ENCODE measurements at places on chromosomes 5 and 9.

DNA sequence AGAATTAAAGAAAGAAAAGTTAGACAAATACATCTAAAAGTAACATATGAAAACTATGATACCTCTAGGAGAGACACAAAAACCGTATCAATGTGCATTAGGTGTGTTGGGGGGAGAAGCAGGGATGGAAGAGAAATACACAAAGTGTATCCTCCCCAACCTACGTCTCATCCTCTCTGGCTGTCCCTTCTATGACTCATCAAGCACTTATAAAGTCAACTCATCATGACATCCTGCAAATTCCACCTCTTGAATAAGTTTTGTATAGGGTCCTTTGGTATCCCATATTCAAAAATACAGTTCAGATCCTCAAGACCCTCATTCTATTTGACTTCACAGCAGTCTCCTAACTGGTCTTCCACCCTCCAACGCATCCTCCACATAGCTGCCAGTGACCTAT lies 917.6 kb upstream of the DMAC1 start:
- no peak for DNase-seq

GRCh38 chr5:87109746-87110145 lies 157.9 kb upstream of the RASA1 start:
- no peak for DNase-seq

GRCh38 chr9:2066312-2067273 lies 51.4 kb downstream of the SMARCA2 start:
- no peak for DNase-seq

DNA sequence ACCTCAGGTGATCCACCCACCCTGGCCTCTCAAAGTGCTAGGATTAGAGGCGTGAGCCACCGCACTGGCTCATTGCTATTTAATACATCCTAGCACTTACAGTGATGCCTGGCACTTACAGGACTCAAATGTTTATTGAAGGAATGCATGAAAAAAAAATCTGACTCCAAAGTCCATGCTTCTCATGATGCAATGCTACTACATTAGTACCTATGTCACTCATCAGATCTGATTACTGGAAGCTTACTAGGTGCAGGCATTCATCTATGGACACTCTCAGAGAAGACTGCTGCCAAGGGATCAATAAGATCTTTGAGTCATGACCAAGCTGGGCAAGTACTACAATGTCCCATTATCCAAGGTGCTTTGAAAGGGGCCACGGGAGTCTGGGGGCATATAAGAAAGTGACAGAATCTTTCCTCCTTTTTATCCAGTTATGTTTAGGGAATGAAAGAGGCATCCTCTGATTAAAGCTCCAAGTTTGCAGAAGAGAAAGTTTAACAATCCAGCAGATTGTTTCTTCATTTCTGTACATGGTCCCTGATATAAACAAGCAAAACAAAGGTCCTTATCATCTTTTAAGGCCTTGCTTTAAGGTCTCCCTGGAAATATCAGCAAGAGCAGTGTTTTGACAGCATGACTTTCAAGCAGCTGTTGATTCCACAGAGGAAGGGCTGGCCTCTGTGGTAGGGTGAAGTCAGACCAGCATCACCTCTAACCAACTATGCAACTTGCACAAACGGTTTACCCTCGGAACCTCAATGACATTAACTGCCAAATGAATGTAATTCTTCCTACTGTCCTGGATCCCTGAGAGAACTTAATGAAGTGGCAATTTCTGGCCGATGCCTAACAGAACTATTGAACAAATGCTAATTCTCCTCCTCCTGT lies 35.9 kb downstream of the ARPC5L start:
- DNase-seq, result no peak

DNA sequence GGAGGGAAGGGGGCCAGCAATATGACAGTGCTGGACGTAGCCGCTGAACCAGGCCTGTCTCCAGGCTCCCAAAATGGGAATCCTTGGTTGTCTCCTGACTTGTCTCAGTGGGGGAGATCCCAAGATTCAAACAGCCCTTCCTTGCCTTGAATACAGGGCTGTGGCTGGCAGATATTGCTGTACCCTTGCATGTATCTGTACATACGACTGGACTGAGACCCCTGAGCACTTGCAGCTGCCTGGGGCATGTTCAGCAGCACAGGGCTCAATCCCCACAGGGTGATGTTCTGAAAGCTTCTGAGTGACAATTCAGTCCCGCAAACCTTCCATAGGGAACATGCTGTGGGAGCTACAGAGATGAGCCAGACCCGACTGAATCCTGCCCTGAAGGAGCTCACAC lies 13.3 kb downstream of the OR13J1 start:
- no peak for DNase-seq

- DNase-seq, result no peak
These were observed 52.9 kb downstream of the RASGEF1C start for GRCh38 chr5:180156141-180156540.

GRCh38 chr9:16794103-16794502 lies 76.4 kb downstream of the BNC2 start:
- no peak for DNase-seq

GRCh38 chr5:34991486-34992238 lies 56.1 kb downstream of the AGXT2 start:
- no peak for DNase-seq

- DNase-seq, result no peak
These were observed 92.0 kb downstream of the RFX3 start for GRCh38 chr9:3433754-3434153.

GRCh38 chr9:95458666-95459065 lies 58.1 kb downstream of the PTCH1 start:
- no peak for DNase-seq

- DNase-seq, result no peak
These were observed 4.8 kb downstream of the GAS1 start for GRCh38 chr9:86942281-86943200.

- DNase-seq, result no peak
These were observed 679.5 kb upstream of the COX7C start for GRCh38 chr5:85938201-85938600.

DNA sequence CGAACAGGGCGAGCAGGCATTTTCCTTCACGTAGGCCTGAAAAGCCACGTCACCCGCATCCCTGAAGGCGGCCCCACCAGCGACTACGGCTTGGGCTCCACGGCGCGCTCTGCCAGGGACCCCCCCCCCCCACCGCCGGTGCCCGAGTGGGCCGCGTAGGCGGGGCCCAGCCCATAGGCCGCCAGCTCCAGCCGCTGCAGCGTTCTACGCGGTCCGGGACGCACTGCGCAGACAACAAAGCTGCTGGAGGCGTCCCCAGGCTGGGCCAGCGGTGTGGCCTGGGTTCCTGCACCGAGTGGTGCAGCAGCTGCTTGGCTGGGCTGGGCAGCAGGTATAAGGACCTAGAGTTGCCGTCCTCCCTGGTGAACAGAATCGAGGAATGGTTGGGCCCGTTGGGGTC lies 18.3 kb upstream of the BTNL3 start:
- no peak for DNase-seq

- DNase-seq, result no peak
These were observed 18.3 kb upstream of the CD180 start for GRCh38 chr5:67214707-67215447.
